Kidney (tissue), 22 donors: ENCODE measurements at places on chromosomes 12 and 14. TPM values are rescaled to one million over a fixed set of nuclear protein-coding genes. Genes with fewer than 3 reads are reported as not detected.

Gene SIRT4
- 1.5 TPM for total RNA-seq

Gene TAOK3
- total RNA-seq: 36.1 TPM

Gene BCL11B
- total RNA-seq: 3.3 TPM

Gene HHIPL1
- total RNA-seq: 0.88 TPM

Gene APOF
- not detected for total RNA-seq

Gene OTX2
- not detected for total RNA-seq

Gene SERPINA10
- total RNA-seq: not detected

Gene NTS
- total RNA-seq: 0.82 TPM

Gene BDKRB2
- total RNA-seq: 16.1 TPM

Gene NRL
- 4.9 TPM for total RNA-seq

Gene LYZ
- 70.9 TPM for total RNA-seq

Gene GTF2H3
- 21.1 TPM for total RNA-seq

Gene INSM2
- not detected for total RNA-seq

Gene ALX1
- total RNA-seq: 1.6 TPM

Gene COX14
- 68.2 TPM for total RNA-seq

Gene ARHGAP9
- total RNA-seq: 18.1 TPM

Gene TMPRSS12
- not detected for total RNA-seq

Gene PPP1R12A
- total RNA-seq: 82.5 TPM

Gene C12orf56
- 1.5 TPM for total RNA-seq

Gene DHRS2
- 0.31 TPM for total RNA-seq

Gene DACT1
- 18.6 TPM for total RNA-seq

Gene PLD4
- total RNA-seq: 3.2 TPM

Gene TAS2R10
- total RNA-seq: 0.82 TPM

Gene RNASE1
- 201 TPM for total RNA-seq

Gene PAX9
- 0.19 TPM for total RNA-seq

Gene EDDM3A
- total RNA-seq: not detected

Gene MIPOL1
- 14.8 TPM for total RNA-seq

Gene ERP27
- 11.0 TPM for total RNA-seq

Gene PPFIA2
- 9.4 TPM for total RNA-seq

Gene NANOG
- total RNA-seq: 0.16 TPM

Gene TMEM260
- 24.3 TPM for total RNA-seq

Gene KRT72
- total RNA-seq: not detected

Gene MUCL1
- total RNA-seq: not detected
